ENCODE measurements at places on chromosomes 13 and 19. TPM values are rescaled to one million over a fixed set of nuclear protein-coding genes. Genes with fewer than 3 reads are reported as not detected.

GRCh38 chr19:38204096-38204495, 19.9 kb downstream of the DPF1 start:
- DNase-seq = no peak

DNA sequence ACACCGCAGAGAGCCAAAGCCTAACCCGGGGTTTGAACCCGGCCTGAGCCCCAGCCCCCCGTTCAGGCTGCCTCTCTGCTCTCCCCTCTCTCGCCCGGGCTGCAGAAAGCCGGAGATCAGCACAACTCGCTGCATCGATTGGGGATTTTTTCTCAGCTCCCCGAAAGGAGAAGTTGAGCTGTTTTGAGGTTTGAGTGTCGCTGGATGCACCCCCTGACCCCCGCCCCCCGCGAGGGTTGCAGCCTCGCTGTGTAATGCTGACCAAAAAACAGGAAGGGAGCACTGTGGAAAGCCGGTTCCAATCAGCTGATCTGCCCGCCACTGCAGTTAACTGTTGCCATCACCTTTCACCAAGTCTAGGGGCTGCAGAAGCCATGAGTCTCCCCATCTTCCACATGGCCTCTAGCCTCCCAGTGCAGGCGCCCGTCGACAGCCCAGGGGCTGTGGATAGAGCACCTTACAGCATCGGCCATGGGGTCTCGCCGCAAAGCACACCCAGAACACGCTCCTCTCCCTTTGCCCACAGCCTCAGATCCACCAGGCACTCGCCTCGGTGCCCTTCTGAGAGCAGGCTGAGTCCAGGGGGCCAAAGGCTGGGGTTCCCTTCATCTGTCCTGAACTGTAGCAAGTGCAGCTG, 34.5 kb downstream of the MYO9B start:
- DNase-seq = peak; percentile 66

GRCh38 chr19:38759590-38760003, 13.7 kb downstream of the LGALS7 start:
- DNase-seq = peak; percentile 50

DNA sequence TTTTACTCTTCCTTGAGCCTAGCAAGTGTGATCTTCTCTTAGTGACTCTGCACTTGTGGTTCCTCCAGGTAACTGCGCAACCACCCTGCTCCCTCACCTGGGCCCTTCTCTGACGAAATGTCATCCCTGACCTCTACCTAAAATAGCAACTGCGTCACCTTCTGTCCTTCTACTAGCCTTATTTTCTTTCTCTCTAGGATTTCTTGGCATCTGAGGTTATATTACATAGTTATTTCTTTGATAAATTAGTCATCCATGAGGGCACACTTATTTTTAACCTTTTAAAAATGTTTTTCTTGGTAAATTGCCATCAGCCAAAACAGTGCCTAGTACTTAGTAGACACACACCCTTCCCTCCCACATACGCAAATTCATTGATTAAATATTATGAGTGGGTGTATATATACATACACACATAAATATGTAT, 355.5 kb downstream of the ENOX1 start:
- DNase-seq = no peak

DNA sequence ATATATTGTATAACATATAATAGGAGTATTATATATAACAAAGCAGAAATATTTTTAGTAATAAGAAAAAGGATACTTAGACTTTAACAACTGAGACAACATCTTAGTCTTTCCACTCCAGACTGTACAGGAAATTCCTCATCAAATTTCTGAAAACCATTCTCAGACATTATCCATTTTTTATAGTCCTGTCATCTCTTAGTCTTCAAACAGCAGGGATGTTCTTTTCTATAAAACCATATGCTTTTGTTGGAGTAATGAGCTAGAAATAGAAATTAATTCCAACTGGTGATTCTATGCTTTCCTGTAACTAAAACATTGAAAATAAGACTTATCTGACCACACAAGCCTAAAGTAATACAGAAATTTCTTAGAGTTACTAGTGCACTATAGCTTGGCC, 82.2 kb upstream of the CSNK1A1L start:
- no peak for DNase-seq

DNA sequence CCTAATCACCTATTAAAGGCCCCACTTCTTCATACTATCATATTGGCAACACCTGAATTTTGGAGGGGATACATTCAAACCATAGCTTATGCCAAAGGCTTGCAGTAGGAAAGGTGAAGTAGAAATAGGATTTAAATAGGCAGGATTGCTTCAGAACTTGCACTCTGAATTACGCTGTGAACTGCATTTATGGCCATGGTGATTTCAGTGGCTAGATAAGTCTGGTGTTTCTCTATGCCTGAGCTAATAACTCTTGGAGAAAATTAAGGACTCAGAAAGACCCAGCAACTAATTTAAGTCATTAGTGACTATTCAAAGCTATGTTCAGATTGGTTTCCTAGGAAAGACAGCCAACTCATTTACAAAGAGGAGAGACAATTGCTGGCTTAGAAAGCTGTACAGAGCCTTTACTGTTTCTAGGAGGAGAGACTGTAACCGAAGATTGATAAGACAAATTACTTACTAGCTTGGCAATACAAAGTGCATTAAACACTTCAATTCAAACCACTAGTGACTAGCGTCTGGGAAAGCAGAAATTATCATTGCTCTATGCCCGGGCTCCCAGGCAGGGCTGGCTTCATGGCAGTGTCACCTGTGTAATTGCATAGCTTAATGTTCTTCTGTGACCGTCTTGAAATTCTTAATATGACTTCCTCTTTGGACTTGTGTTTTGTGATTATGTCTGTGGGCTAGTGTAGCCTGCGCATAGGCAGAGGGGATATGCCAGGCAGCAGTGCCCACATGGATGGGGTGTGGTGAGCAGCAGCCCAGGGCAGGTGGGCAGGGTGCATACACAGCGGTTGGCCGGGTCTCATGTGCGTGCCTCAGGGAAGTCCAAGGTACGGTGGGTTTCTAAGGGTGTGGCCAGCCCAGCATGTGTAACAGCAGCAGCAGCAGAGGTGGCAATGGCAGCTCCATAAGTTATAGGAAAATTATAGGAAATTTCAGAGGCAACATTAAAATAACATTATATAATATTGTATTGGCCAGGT, 60.1 kb downstream of the KL start:
- no peak for DNase-seq

DNA sequence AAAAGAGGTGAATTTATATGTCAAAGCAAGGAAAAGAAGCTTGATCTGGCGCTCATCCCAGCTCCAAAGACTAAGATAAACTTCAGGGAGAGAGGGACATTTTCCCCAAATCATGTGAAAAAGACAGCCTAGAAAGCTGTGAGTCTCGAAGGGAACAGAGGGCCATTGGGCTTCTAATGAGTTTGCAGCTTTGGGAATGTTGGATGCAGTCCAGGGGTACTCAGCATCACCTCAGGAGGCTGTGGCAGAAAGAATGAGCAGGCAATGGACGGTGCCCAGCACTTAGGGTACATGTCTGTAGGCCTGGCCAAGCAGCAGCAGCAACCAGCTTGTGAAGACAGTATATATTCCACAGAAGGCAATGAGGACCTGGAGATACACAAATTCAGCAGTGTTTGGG, 25.7 kb upstream of the WASF3 start:
- DNase-seq = no peak

Gene ZNF57
- total RNA-seq = 2.4 TPM

Gene GGACT
- total RNA-seq = 7.0 TPM

Gene KANK3
- 1.8 TPM for total RNA-seq

Gene KCTD4
- not detected for total RNA-seq
